Activated CD8-positive, alpha-beta memory T cell treated with anti-CD3 and anti-CD28 coated beads for 4 hours (primary cell): ENCODE measurements at places on chromosomes 7 and 10.

DNA sequence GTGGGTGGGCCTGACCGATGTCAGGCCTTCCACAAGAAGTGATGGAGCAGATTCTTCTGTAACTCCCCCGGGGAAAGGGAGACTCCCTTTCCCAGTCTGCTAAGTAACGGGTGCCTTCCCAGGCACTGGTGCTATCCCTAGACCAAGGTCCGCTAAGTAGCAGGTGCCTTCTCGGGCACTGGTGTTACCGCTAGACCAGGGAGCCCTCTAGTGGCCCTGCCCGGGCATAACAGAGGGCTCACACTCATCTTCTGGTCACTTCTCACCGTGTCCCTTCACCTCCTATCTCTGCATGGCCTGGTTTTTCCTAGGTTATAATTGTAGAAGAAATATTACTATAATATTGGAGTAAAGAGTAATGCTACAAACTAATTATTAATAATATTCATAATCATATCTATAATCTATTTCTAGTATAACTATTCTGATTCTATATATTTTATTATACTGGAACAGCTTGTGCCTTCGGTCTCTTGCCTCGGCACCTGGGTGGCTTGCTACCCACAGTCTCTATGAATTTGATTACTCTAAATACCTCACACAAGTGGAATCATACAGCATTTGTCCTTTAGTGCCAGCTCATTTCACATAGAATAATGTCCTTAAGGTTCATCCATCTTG lies 1378.7 kb downstream of the XPNPEP1 start:
- no peak for DNase-seq

- DNase-seq, result no peak
Measured at GRCh38 chr10:15333909-15334649, 37.0 kb downstream of the FAM171A1 start.

GRCh38 chr7:129796186-129796775 lies 156.5 kb downstream of the UBE2H start:
- no peak for DNase-seq

GRCh38 chr7:95264363-95264891 lies 59.9 kb downstream of the PON1 start:
- no peak for DNase-seq

- no peak for DNase-seq
Measured at GRCh38 chr7:3094701-3095445, 51.2 kb upstream of the CARD11 start.
